Dorsolateral prefrontal cortex (tissue), 122 donors: ENCODE measurements at places on chromosomes 3 and 15.

- DNase-seq, result no peak
Measured at GRCh38 chr3:46946856-46947545, 29.5 kb downstream of the CCDC12 start.

GRCh38 chr3:195255176-195255500 is 15.8 kb downstream of the XXYLT1 start:
- no peak for DNase-seq

GRCh38 chr3:59555593-59556315 is 505.9 kb upstream of the CFAP20DC start:
- no peak for DNase-seq

DNA sequence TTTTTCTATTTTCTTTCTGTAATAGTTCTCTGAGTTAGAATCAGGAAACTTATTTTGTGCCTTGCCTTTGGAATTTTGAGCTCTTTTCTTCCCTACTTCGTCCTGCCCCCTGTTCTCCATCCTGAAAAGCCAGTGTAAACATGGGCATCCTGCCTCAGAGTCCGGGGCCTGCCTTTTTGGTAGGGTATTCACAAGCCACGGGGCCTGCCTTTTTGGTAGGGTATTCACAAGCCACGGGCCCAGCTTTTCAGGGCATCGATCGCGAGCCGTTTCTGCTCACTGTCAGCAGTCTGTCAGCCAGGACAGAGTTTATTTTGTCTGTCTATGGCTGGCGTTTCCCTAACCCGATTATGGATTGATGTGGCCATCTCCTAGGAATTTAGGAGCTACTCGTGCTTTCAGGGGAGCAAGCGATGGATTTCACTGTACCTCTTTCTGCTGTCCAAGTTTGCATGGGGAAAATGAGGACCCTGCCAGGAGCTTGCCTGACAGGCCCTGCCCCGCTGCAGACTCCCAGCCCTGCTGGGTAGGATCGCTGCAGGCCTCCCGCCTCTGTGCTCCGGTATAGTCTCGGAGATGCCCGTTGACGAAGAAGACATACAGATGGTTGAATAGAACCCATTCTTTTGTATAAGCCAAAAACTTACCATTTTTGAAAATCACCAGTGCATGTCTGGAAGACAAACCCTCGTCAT is 12.8 kb downstream of the SYNM start:
- DNase-seq, result no peak

- DNase-seq, result no peak
Measured at GRCh38 chr3:121431726-121432517, 113.9 kb downstream of the POLQ start.

DNA sequence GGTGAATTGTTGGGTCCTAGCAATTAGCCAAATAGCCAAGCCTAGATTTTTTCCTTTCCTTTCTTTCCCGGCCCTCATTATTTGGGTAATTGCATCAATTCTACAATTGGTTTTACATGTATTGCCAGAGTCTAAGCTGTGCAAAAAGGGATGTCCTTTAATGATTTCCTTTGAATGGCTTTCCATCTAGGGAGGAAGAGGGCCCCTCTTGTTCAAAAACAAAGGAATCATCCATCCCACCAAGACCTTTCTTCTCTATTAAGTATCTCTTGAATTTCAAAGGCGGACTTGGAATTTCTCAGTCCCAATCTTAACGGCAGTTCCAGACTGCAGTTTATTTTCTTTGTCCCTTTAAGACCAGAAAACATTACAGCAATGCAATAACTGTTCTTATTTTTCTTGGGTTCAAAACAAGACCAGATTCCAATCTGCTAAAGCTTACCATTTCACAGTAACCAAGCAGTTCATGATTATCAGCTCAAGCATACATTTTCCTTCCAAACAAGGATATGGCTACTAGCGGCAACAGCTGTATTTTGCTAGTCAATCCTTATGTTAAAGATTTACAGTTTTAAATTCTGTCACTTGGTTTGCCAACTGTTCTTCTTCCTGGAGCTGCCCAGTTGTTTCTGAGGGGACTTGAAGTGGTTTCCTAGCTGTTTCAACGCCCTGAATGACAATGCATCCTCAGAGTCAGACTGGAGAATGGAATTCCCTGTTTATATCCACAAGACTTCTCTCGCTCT is 91.4 kb upstream of the LRIG1 start:
- DNase-seq, result no peak

- no peak for DNase-seq
Measured at GRCh38 chr3:73144276-73144675, 82.8 kb downstream of the EBLN2 start.

DNA sequence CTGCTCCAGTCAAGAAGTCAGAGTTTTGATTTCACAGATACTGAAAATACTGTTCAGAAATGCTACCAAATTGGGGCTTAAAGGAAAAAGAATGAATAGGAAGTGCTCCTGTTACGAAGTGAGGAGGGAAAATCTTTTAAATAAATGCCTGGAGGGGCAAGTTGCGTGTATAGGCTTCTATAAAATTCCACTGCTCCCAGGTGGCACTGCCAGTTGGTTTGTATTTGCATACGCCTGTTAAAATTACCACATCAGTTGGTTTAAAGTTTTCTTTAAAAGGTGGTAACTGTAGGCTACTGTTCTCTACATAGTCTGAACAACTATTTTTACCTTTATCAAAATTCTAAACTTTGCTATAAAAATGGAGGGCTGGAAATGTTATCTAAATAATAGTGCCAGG is 123.5 kb downstream of the DLG1 start:
- DNase-seq, result no peak
